ENCODE measurements at places on chromosomes 7 and 10. TPM values are rescaled to one million over a fixed set of nuclear protein-coding genes. Genes with fewer than 3 reads are reported as not detected.

Gene SUPV3L1
- 28.7 TPM for total RNA-seq

Gene CALHM1
- total RNA-seq, result not detected

Gene PAPOLB
- total RNA-seq, result 0.22 TPM

Gene ARMS2
- total RNA-seq, result not detected

Gene CAPZA2
- 142 TPM for total RNA-seq

Gene C10orf71
- total RNA-seq, result not detected

Gene CCL26
- total RNA-seq, result not detected

Gene FBXL13
- 4.2 TPM for total RNA-seq

Gene UNCX
- not detected for total RNA-seq

Gene SMO
- 17.2 TPM for total RNA-seq

Gene FAM221A
- 12.9 TPM for total RNA-seq

Gene PRPS1L1
- total RNA-seq, result not detected

Gene BEND7
- total RNA-seq, result 106 TPM

Gene KIF11
- 1.0 TPM for total RNA-seq

Gene CDH23
- 4.0 TPM for total RNA-seq

Gene OR2A1
- 0.33 TPM for total RNA-seq

Gene OR6V1
- not detected for total RNA-seq

Gene CLEC5A
- 1.2 TPM for total RNA-seq

Gene TAS2R4
- 3.6 TPM for total RNA-seq

Gene GDF10
- 3.6 TPM for total RNA-seq

Gene ABLIM1
- 380 TPM for total RNA-seq

Gene FLNC
- 10.2 TPM for total RNA-seq

Gene SMKR1
- 1.2 TPM for total RNA-seq

Gene TMEM184A
- total RNA-seq, result 0.96 TPM

Gene TMEM72
- not detected for total RNA-seq

Gene AUTS2
- total RNA-seq, result 18.5 TPM

Gene DGKB
- not detected for total RNA-seq

Gene RAMP3
- total RNA-seq, result 40.1 TPM

Gene CALHM3
- total RNA-seq, result not detected

Gene COG5
- total RNA-seq, result 268 TPM

Gene TSPAN15
- 12.8 TPM for total RNA-seq

Gene TUBAL3
- total RNA-seq, result 0.33 TPM

Gene SEMA3E
- total RNA-seq, result 6.9 TPM

Gene ITIH2
- total RNA-seq, result not detected

Gene CCDC172
- not detected for total RNA-seq

Gene ZNF487
- 21.4 TPM for total RNA-seq

Measured in thyroid gland (tissue), 4 donors.